ENCODE measurements at places on chromosomes 4 and X. TPM values are rescaled to one million over a fixed set of nuclear protein-coding genes. Genes with fewer than 3 reads are reported as not detected.

ATOH1 gene
- total RNA-seq, result not detected

LAMTOR3 gene
- total RNA-seq, result 34.1 TPM

TASL gene
- total RNA-seq, result 11.5 TPM

TCEAL5 gene
- total RNA-seq, result not detected

ERCC6L gene
- 0.74 TPM for total RNA-seq

TENT5D gene
- not detected for total RNA-seq

MAGEB18 gene
- not detected for total RNA-seq

OCIAD2 gene
- 13.5 TPM for total RNA-seq

ATP6AP2 gene
- total RNA-seq, result 104 TPM

DMP1 gene
- not detected for total RNA-seq

ESX1 gene
- total RNA-seq, result not detected

FAM156B gene
- total RNA-seq, result 21.0 TPM

MSL3 gene
- total RNA-seq, result 59.7 TPM

SPANXN4 gene
- total RNA-seq, result not detected

NKRF gene
- total RNA-seq, result 12.5 TPM

FAM47A gene
- total RNA-seq, result not detected

SPATA18 gene
- 0.69 TPM for total RNA-seq

HERC6 gene
- total RNA-seq, result 13.6 TPM

CTAG1B gene
- not detected for total RNA-seq

KLF8 gene
- 15.7 TPM for total RNA-seq

SNCA gene
- 7.2 TPM for total RNA-seq

SHISA3 gene
- total RNA-seq, result 0.34 TPM

SULT1E1 gene
- total RNA-seq, result not detected

GCNA gene
- total RNA-seq, result 3.8 TPM

SPOCK3 gene
- total RNA-seq, result 0.82 TPM

USP27X gene
- 2.3 TPM for total RNA-seq

XAGE1A gene
- total RNA-seq, result not detected

UTP14A gene
- 12.9 TPM for total RNA-seq

DGAT2L6 gene
- not detected for total RNA-seq

AMBN gene
- total RNA-seq, result not detected

PLXNA3 gene
- 9.1 TPM for total RNA-seq

ANXA10 gene
- not detected for total RNA-seq

SPRY1 gene
- 49.2 TPM for total RNA-seq
